ENCODE measurements at places on chromosomes 4 and X. TPM values are rescaled to one million over a fixed set of nuclear protein-coding genes. Genes with fewer than 3 reads are reported as not detected.
A peak's percentile ranks its signal among the peaks of the same experiment; 100 is the strongest.

The HELT gene
- total RNA-seq, result not detected

The VSIG1 gene
- not detected for total RNA-seq

The IQCM gene
- not detected for total RNA-seq

The XG gene
- total RNA-seq, result 0.31 TPM

The RRAGB gene
- 4.6 TPM for total RNA-seq

The ZGRF1 gene
- 1.0 TPM for total RNA-seq

- H3K4me1 ChIP-seq, result no peaks in the 10 kb centered on the region
- DNase-seq, result no peak
- H3K36me3 ChIP-seq, result no peaks in the 10 kb centered on the region
- H3K27me3 ChIP-seq, result no peaks in the 10 kb centered on the region
Observed at GRCh38 chrX:11944501-11944900, 186.5 kb downstream of the MSL3 start.

GRCh38 chr4:62018537-62018936 lies 818.4 kb downstream of the ADGRL3 start:
- H3K4me3 ChIP-seq, result no peak overlapping the region
- H3K27ac ChIP-seq, result no peak overlapping the region
- H3K27me3 ChIP-seq, result no peaks in the 10 kb centered on the region
- DNase-seq, result no peak
- no peaks in the 10 kb centered on the region for H3K36me3 ChIP-seq

- DNase-seq, result no peak
- H3K4me3 ChIP-seq, result no peak overlapping the region
- no peaks in the 10 kb centered on the region for H3K4me1 ChIP-seq
- no peak overlapping the region for H3K27ac ChIP-seq
- H3K36me3 ChIP-seq, result no peaks in the 10 kb centered on the region
Observed at GRCh38 chrX:138638996-138639395, 72.5 kb downstream of the FGF13 start.

DNA sequence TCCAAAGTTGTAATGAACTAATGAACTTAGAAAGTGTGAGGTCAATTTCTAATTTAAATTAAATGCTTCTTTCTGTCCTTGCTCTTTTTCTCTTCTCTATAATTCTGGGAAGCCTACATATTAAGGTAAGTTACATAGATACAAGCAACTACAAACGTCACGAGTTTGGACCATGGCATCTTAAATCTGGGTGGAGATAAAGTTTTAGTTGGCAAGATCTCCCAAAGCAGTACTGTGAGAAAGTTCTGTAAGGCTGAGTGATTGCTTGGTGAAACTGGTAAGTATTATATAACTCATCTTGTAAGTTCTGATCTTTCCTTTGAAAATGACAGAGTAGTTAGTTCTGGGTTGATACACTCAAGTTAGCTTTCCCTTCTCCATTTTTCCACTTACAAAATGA lies 125.7 kb upstream of the CBR4 start:
- no peaks in the 10 kb centered on the region for H3K27me3 ChIP-seq
- no peak for DNase-seq
- H3K27ac ChIP-seq, result no peak overlapping the region
- no peaks in the 10 kb centered on the region for H3K4me1 ChIP-seq
- no peak overlapping the region for H3K4me3 ChIP-seq
- no peaks in the 10 kb centered on the region for H3K36me3 ChIP-seq

DNA sequence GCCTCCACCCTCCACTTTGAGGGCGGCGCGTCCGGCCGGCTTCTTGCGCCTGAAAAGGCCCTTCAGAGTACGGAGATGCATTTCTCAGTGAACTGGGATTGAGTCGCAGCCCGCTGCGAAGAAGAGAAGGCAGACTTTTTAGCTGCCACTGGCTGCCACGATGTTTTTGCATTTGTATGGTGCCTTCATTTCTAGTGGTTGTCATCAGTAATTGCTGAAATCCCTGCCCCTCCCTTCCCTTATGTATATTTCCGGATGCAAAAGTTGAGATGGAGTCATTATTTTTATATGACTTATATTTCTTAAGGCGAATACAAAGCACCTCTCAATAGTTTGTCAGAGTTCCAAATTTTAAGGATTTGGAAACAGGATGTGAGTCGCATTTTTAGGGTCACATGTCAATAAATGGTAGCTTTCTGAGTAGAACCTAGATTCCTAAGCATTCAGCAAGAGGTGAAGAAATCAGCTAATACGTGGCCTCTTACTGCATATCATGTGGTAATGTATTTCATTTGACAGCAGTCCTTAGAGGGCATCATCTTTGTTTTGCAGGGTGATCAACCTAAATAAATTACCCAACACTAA lies 658 bp downstream of the ATP6AP2 start:
- H3K27ac ChIP-seq, result peak overlapping the region; percentile 80
- peak overlapping the region; percentile 61 for H3K4me3 ChIP-seq
- no peaks in the 10 kb centered on the region for H3K4me1 ChIP-seq
- no peaks in the 10 kb centered on the region for H3K27me3 ChIP-seq
- DNase-seq, result no peak

DNA sequence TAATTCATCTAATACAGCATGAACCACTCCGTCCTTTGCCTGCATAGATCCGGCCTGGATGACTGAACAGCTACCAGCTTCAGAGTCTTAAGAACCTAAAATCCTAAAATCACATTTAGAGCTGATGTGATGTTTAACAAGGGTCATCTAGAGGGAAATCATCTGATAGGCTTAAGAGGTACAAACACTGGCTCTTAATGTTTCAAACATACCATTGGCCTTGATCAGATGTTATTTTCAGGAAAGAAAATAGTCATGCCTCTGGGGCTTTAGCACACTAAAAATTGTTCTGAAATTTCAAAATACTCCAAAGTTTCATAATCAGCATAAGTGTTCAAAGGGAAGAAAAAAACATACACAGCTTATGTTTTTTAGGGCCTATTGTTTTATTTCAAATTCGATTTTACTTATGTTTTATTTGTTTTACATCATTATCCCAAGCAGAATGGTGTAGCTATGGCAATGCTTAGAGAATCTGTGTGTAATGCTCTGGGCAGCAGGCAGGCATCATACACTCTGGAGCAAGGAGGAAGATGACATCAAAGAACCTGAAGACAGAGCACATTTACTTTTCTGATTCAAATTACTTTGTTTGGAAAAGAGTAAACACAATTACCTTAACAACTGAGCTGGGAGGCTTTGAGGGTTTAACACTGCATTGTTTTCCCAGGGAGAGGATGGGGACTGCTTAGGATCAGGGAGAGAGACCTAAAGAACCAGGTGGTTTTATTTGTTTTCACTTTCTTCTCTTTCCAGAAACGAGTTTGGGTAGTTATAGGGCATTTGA lies 25.3 kb upstream of the LEF1 start:
- no peak overlapping the region for H3K4me3 ChIP-seq
- H3K4me1 ChIP-seq, result no peaks in the 10 kb centered on the region
- H3K27ac ChIP-seq, result no peak overlapping the region
- DNase-seq, result no peak
- no peaks in the 10 kb centered on the region for H3K27me3 ChIP-seq

- no peak overlapping the region for H3K4me3 ChIP-seq
- no peak for DNase-seq
- no peaks in the 10 kb centered on the region for H3K4me1 ChIP-seq
- no peaks in the 10 kb centered on the region for H3K36me3 ChIP-seq
Observed at GRCh38 chr4:73929278-73929677, 52.5 kb downstream of the PF4 start.

GRCh38 chrX:30910124-30910860 lies 21.2 kb upstream of the TAB3 start:
- no peak for DNase-seq
- no peaks in the 10 kb centered on the region for H3K27me3 ChIP-seq
- H3K4me1 ChIP-seq, result no peaks in the 10 kb centered on the region
- no peak overlapping the region for H3K4me3 ChIP-seq

DNA sequence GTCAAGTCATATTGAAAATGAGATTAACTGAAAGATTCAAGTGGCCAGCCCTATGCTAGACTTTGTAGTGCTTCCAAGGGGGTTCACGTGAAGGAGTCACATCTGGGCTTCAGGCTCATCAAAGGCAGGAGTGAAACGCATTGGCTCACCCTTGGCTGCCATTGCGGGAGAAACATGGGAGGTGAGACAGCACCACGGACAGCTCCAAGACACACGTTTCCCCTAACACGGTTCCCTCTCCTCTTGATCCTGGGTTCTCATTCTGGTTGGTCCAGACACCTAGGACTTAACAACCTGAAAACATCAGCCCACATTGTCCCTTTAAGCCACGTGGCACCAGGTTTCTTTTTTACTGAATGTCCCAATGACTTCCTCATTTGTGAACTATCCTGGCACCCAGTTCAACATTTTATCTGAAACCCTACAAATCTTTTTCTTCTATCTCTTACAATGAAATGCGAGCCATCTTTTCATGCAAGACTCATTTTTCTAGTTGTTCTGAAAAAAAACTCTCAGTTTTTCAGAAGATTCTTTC lies 279.0 kb upstream of the VCX3A start:
- no peak overlapping the region for H3K4me3 ChIP-seq
- H3K27ac ChIP-seq, result no peak overlapping the region
- DNase-seq, result no peak
- no peaks in the 10 kb centered on the region for H3K4me1 ChIP-seq
- no peaks in the 10 kb centered on the region for H3K27me3 ChIP-seq

GRCh38 chr4:7854697-7855370 lies 84.8 kb downstream of the AFAP1 start:
- no peak for DNase-seq
- no peaks in the 10 kb centered on the region for H3K27me3 ChIP-seq
- no peaks in the 10 kb centered on the region for H3K4me1 ChIP-seq
- H3K4me3 ChIP-seq, result no peak overlapping the region

DNA sequence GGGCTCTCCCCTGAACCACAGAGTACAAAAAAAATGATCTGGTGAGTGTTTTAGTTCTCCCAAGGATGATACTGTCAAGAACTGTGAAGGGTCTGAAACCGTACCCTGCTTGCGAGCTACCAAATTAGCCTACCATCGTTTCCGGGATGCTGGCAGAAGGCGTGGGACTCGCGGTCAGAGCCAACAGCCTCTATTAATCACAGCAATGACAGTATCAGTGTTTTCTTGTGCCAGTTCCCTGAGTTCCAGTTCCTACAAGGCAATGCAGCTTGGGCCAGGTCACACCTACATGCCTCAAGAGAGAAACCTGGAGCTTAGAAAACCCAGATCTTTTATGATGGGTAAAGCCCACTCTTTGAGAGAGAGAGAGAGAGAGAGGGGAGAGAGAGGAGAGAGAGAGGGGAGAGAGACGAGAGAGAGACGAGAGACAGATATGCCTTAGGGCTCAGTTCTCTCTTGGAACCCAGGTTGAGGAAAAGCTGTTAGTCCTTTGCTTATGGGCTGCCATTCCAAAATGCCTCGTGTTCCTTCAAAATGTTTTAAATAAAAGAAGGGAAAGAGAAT lies 327.8 kb downstream of the ARHGAP10 start:
- no peak overlapping the region for H3K4me3 ChIP-seq
- H3K27me3 ChIP-seq, result no peaks in the 10 kb centered on the region
- no peaks in the 10 kb centered on the region for H3K36me3 ChIP-seq
- DNase-seq, result no peak
- H3K4me1 ChIP-seq, result peaks cover 54% of the 10 kb centered on the region

GRCh38 chr4:154009788-154010187 lies 220.9 kb upstream of the SFRP2 start:
- no peaks in the 10 kb centered on the region for H3K27me3 ChIP-seq
- H3K4me3 ChIP-seq, result no peak overlapping the region
- H3K4me1 ChIP-seq, result no peaks in the 10 kb centered on the region

DNA sequence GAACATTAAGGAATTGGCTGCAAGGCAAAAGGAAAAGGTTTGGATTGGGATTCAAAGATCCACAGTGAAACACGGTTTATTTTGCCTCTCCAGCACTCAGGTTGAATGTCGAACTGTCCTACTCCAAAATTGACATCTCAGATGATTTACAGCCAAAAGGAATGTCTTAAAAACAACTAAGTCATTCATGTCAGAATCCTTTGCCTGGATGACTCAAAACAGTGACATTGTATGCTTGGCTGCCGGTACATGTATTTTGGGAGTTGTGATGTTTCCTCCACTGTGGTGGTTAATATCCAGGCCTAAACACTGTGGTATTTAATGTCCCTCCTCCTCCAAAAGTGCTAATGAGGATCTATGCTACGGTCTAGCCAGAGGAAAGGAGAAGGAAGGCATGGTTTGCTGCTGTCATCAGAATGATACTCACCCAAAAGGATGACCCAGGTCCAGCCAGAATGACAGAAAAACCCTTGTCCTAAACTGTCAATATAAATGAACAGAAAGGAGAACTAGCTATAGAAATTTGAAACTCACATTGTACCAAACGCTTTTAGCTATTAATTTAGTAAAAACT lies 20.9 kb downstream of the PGM2 start:
- H3K27me3 ChIP-seq, result no peaks in the 10 kb centered on the region
- DNase-seq, result no peak
- peaks cover 48% of the 10 kb centered on the region for H3K36me3 ChIP-seq
- no peaks in the 10 kb centered on the region for H3K4me1 ChIP-seq
- H3K27ac ChIP-seq, result no peak overlapping the region

GRCh38 chr4:60089546-60090273 lies 1110.4 kb upstream of the ADGRL3 start:
- H3K4me3 ChIP-seq, result no peak overlapping the region
- H3K27ac ChIP-seq, result no peak overlapping the region
- no peaks in the 10 kb centered on the region for H3K27me3 ChIP-seq
- no peaks in the 10 kb centered on the region for H3K36me3 ChIP-seq
- DNase-seq, result no peak

DNA sequence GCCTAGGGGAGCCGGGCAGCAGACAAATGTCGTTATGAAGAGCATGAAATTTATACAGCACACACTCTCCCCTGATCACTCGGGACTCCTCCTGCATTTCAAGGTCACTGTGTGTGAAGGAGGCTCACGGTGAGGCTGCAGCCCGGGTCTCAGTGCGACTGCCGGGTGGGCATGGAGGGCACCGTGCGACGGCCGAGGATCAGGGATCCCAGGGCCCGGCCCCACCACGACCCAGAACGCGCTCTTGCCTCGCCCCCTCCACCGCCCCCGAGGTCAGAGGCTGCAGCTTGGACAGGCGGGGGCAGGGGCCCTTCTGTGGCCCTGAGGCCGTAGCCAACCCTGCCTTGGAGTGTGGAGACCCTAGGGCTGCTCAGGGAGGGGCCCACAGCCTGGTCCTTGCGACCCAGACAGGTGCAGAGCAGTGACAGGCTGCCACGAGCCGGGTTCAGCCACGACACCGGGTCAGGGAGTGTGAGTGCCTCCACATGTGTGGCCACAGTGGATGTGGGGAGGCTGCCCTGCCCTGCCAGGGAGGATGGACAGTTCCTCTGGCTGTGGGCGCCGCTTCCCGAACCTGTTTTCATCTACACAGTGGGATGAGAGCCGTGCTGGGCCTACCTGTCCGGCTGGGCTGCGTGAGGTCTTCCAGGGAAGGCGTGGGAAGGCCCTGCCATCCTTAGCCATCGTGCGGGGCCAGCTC lies 89.3 kb upstream of the NKX1-1 start:
- no peak overlapping the region for H3K27ac ChIP-seq
- H3K36me3 ChIP-seq, result no peaks in the 10 kb centered on the region
- no peaks in the 10 kb centered on the region for H3K27me3 ChIP-seq

Measured in right lobe of liver (tissue), 6 donors.